ENCODE measurements at places on chromosomes 4 and X. TPM values are rescaled to one million over a fixed set of nuclear protein-coding genes. Genes with fewer than 3 reads are reported as not detected.

DNA sequence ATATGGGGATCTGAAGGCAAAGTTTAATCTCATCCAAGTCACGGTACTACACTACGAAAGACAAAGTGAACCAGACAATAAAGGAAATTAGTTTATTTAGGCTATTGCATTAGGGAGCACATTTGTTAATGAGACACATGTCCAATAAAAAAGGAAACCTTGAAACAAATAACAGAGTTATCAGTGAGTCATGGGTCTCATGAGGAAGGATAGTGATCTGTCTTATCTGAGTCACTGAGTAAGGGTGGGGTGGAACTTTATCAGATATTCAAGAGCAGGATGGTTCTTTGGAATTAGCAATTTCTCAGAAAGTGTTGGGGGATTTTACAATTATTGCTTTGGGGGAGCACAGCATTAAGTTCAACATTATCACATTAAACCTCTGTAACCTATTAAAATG lies 188.9 kb upstream of the IL1RAPL1 start:
- no peak for DNase-seq

DNA sequence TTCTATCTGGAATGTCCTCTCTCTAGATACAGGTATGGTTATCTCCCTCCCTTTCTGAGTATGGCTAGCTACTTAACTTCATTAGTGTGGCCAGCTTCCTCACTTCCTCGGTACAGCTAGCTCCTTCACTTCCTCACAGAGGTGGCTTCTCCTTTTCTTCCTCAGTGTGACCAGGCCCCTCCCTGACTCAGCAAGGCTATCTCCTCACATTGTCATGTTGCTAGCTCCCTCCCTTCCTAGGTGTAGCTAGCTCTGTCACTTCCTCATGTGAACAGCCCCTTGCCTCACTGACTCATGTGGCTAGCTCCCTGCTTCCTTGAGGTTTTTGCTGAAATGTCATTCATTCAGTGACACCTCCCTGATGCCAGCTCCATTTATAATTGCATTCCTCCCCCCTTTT lies 67.3 kb upstream of the DDIT4L start:
- no peak for DNase-seq

- DNase-seq = peak; percentile 25
Observed at GRCh38 chrX:123450222-123450621, 266.1 kb downstream of the GRIA3 start.

DNA sequence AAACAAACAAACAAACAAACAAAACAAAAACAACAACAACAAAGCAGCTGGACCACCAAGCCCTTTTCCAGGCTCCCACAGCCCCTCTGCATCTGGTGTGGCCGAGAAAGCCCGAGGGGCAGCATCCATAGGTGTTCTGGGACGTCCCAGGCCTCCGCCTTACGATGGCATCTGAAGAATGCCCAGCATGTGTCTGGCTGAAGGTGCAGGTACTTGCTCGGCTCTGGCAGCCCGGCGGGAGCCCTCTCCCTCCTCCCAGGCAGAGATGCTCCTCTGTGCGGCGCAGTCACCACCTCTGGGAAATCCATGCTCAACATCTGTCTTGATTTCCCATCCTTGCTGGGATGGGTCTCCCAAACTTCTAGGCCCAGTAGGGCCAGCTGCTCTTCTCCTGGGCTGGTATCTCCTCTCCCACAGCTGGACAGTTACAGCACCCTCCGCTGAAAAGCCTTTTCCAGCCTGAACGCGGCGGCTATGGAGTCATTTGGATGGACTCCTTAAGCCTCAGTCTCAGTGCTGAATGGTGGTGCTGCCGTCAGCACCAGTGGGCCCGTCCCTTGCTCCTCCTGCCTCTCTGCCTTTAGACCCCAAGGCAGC lies 4.3 kb downstream of the PSAPL1 start:
- DNase-seq = no peak

DNA sequence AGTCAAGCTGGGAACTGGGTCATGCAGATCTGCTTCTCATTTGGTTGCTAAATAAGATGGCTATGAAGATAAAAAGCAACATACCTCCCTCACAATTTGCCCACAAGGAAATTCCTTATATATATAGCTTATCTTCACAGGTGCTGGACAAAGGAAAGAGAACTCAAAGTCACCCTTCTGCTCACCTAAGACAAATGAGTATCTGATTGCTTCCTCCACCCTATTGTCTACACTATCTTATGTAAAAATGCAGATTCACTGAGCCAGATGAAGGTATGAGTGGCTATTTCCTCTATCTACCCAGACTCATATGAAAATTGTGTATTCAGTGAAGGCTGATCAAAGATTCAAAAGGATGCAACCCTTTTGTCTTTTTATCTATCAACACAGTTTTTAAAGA lies 50.8 kb downstream of the CHM start:
- no peak for DNase-seq

DNA sequence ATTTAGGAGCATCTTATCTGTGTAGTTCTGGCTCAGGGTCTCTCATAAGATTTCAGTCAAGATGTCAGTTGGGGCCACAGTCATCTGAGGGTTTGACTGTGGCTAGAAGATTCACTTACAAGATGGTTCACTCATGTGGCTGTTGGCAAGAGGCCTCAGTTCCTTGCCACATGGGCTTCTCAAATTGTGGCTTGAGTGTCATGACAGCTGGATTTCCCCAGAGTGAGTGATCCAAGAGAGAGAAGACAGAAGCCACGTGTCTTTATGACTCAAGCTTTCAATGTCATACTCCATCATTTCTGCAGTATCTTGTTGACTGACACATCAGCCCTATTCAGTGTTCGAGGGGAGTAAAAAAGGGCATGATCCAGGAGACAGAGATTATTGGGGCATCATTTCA lies 131.3 kb upstream of the AP1S2 start:
- DNase-seq = peak; percentile 25

CNKSR2 gene
- 33.0 TPM for total RNA-seq

APOO gene
- total RNA-seq = 28.7 TPM

ESX1 gene
- not detected for total RNA-seq

ZCCHC4 gene
- total RNA-seq = 20.6 TPM

PPP2R2C gene
- not detected for total RNA-seq

ZCCHC13 gene
- not detected for total RNA-seq

DRD5 gene
- not detected for total RNA-seq

NALF2 gene
- total RNA-seq = not detected

ADH1A gene
- total RNA-seq = not detected
